Chondrocyte (in vitro differentiated cells): ENCODE measurements at places on chromosomes 3 and 15. TPM values are rescaled to one million over a fixed set of nuclear protein-coding genes. Genes with fewer than 3 reads are reported as not detected.

DNA sequence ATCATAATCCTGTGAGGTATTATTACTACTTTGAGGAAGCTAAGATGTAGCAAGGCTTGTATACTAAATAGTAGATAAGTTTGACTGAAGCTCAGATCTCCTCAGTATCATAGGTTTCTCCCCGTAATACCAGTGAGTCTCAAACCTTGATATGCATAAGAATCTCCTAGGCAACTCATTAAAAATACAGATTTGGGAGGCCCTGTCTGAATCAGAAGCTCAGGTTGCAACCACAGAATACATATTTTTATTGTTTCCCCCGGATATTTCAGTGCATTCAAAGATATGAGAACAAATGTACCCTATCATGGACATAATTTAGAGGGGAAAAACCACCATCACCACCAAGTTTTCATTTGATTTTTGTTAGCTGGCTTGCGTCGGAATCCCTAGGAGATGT lies 242.1 kb upstream of the C2CD4B start:
- no peak overlapping the region for H3K27ac ChIP-seq
- H3K4me3 ChIP-seq: no peak overlapping the region
- H3K27me3 ChIP-seq: no peaks in the 10 kb centered on the region

DNA sequence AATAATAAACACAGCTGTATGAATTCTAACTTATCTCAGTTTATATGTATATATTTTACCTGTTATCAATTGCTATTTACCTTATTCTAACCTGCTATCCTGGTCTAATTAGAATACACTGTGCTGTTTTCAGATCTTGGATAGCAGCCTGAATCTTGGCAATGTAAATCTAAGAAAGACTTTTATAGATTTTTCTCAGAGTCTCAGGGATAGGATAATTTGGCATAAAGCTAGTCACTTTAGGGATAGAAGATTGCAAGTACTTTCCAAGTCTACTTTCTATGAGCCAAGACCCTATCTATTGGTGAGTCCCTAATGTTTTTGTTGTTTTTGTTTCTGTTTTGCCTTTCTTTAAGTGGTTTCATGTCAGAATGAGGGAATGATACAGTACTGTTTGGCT lies 695.7 kb downstream of the NAALADL2 start:
- DNase-seq: no peak
- H3K4me1 ChIP-seq: no peaks in the 10 kb centered on the region
- H3K36me3 ChIP-seq: peaks cover 3% of the 10 kb centered on the region
- H3K4me3 ChIP-seq: no peak overlapping the region

DNA sequence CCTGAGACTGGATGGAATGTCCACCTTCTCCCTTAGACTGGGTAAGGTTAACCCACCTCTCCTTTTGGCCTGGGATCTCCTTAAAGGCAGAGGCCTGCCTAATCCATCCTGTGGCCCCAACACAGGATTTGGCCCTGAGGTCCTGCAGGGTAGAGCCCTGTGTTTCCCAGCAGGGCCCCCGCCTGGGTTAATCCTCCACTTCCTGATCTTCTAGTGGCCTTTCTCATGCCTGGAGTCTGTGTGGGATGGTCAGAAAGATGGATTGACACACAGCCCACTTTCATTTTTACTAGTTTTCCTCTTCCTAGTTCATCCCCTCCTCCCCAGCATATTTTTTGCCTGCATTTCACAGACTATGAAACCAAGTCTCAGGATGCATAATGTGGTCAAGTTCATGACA lies 48.9 kb upstream of the SLC6A6 start:
- H3K36me3 ChIP-seq: no peaks in the 10 kb centered on the region
- no peak overlapping the region for H3K27ac ChIP-seq
- no peaks in the 10 kb centered on the region for H3K27me3 ChIP-seq
- no peak overlapping the region for H3K4me3 ChIP-seq
- peaks cover 18% of the 10 kb centered on the region for H3K4me1 ChIP-seq
- no peak for DNase-seq

- H3K4me1 ChIP-seq: no peaks in the 10 kb centered on the region
- H3K36me3 ChIP-seq: no peaks in the 10 kb centered on the region
- no peaks in the 10 kb centered on the region for H3K27me3 ChIP-seq
- no peak for DNase-seq
- no peak overlapping the region for H3K4me3 ChIP-seq
Observed at GRCh38 chr15:94547711-94548110, 316.4 kb downstream of the MCTP2 start.

- H3K27ac ChIP-seq: no peak overlapping the region
- H3K4me3 ChIP-seq: no peak overlapping the region
- peaks cover 20% of the 10 kb centered on the region for H3K4me1 ChIP-seq
- no peak for DNase-seq
Observed at GRCh38 chr3:156460206-156460611, 94.7 kb downstream of the SSR3 start.

- no peak overlapping the region for H3K27ac ChIP-seq
- DNase-seq: no peak
- H3K4me3 ChIP-seq: no peak overlapping the region
- H3K36me3 ChIP-seq: no peaks in the 10 kb centered on the region
- no peaks in the 10 kb centered on the region for H3K27me3 ChIP-seq
Observed at GRCh38 chr3:144466114-144466513, 494.5 kb downstream of the DIPK2A start.

- no peak overlapping the region for H3K4me3 ChIP-seq
- H3K27me3 ChIP-seq: no peaks in the 10 kb centered on the region
- H3K4me1 ChIP-seq: no peaks in the 10 kb centered on the region
Observed at GRCh38 chr3:104257486-104257885, 1109.2 kb upstream of the ALCAM start.

The IDH2 gene
- total RNA-seq: 115 to 126 TPM (median 125 TPM) in 3 replicates

- peaks cover 2% of the 10 kb centered on the region for H3K36me3 ChIP-seq
- no peaks in the 10 kb centered on the region for H3K27me3 ChIP-seq
- DNase-seq: no peak
- H3K4me3 ChIP-seq: no peak overlapping the region
- peaks cover 5% of the 10 kb centered on the region for H3K4me1 ChIP-seq
Observed at GRCh38 chr3:177385831-177386301, 188.6 kb upstream of the TBL1XR1 start.

The RAB6B gene
- 16.2 to 29.6 TPM (median 25.7 TPM) in 3 replicates for total RNA-seq

GRCh38 chr3:111591555-111591954 lies 3.6 kb downstream of the ZBED2 start:
- H3K4me1 ChIP-seq: peaks cover 62% of the 10 kb centered on the region
- H3K4me3 ChIP-seq: no peak overlapping the region
- H3K36me3 ChIP-seq: peaks cover 6% of the 10 kb centered on the region
- no peaks in the 10 kb centered on the region for H3K27me3 ChIP-seq
- DNase-seq: no peak
- H3K27ac ChIP-seq: no peak overlapping the region
